ENCODE measurements at places on chromosomes 12 and 14.

GRCh38 chr14:32480337-32480736 is 151.2 kb downstream of the AKAP6 start:
- DNase-seq: no peak

DNA sequence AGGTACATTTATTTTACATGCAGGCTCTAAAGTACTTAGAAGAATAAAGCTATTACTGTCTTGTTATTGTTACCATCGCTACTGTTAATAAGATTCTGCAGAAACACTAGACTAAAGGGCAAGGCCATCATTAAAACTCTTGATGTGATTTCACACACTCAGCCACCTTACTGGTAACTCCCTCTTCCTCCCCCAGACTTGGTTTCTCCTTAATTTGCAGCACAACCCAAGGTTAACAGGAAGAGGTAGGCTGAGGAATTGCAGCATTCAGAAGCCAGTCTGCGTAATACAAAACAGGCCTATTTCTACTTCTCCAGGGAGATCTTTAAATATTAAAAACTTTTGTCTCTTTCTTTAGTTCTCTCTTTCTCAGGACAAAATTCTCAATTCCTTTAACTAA is 210.3 kb downstream of the BTG1 start:
- DNase-seq: no peak

GRCh38 chr14:91032248-91032647 is 28.2 kb downstream of the RPS6KA5 start:
- no peak for DNase-seq

GRCh38 chr12:70829070-70829469 is 91.5 kb downstream of the PTPRR start:
- no peak for DNase-seq

GRCh38 chr14:55353686-55354467 is 57.8 kb downstream of the ATG14 start:
- no peak for DNase-seq

DNA sequence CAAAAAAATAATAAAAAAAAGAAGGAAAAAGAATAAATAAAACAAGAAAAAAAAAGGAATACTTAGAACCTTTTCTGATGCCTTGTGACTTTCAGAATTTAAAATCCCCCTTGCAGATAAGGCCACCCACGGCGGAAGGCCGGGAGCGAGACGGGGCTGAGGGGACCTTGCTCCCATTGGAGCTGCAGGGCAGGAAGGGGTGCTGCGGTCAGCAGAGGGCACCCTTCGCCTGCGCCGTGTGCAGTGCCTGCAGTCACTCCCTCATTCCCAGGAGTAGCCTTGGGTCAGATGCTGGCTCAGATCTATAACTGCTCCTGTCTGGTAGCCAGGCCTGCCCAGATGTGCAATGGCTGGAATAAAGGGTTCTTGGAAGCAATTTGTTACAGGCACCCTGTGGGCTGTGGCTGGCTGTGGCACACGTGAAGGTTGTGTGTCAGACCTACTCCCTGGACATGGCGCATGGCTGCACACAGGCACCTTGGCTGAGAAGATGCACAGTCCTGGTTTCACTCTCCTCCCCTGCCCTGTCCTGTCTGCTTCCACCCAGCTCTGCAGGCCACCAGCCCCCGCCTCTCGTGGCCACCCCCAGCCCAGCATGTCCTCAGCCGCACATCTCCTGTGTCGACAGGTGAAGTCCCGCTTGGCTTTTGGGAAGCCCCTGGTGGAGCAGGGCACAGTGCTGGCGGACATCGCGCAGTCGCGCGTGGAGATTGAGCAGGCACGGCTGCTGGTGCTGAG is 13.4 kb upstream of the ALDH2 start:
- DNase-seq: no peak

- DNase-seq: no peak
Measured at GRCh38 chr12:72228424-72228823, 43.7 kb upstream of the TRHDE start.

- peak; percentile 40 for DNase-seq
Measured at GRCh38 chr12:39627914-39628313, 8.3 kb upstream of the ABCD2 start.

GRCh38 chr14:51534610-51535011 is 117.1 kb upstream of the FRMD6 start:
- no peak for DNase-seq

GRCh38 chr14:24329073-24329663 is 5.7 kb downstream of the ADCY4 start:
- DNase-seq: no peak

DNA sequence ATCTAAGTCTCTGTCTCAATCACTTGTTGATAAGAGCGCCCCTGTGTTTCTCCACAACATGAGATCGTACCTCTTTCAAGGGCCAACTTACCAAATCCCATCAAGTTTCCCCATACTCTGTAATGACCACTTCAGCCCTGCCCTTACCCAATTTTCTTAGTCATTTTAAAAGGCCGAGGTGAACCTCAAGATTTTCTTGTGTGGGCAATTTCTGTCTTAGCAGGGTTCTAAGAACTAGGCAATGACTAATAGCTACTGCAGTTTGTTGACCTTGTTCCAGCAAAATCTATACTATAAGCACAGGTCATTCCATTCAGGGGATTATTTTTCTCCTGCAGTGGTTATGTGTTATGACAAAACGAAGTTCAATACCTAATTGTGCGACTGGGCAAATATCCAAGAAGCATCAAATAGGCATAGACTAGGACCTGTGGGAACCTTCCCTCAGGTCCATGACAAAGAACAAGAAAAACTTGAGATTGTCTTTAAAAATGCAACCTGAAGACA is 359.8 kb downstream of the PCNX1 start:
- DNase-seq: peak; percentile 43

DNA sequence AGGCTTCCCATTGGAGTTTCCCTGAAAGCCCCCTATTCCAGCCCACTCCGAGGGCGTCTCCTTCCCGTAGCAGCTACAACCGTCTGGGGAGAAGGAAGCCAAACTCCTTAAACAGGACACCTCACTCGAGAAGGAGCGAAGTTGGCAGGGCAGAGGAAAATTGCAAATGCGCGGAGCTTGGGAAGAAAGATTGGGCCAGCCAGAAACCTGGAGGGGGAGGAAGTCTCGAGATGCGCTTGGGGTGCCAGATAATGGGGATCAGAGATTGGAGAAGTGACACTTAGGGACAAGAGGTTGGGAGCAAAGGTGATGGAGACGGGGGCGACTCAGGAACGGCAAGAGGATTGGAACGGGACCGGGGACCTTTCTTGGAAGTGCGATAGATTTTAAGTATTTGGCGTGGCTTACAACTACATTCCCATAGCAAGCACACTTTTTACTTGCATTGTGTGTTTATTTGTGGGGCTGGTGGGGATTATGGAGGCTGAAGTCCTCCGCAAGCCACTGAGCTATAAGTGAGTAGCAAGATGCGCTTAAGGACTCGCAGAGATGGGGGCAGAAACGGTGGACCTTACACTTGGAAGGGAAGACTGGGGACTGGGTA is 926 bp downstream of the HRK start:
- DNase-seq: no peak

DNA sequence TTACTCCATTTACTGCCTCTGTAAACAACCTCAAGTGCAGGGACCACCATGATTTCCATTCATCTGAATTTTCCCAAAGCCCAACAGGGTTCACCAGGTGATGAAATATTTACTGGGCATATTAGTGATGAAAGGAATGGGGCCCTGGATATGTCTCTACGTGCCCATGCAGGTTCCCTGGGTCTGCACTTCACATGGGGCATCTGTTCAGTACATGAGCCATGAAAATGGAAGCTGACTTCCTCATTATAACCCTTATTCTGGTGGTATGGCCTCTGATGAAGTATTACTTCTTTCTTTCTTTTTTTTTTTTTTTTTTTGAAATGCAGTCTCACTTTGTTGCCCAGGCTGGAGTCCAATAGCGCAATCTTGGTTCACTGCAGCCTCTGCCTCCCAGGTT is 26.5 kb upstream of the CORO1C start:
- no peak for DNase-seq

DNA sequence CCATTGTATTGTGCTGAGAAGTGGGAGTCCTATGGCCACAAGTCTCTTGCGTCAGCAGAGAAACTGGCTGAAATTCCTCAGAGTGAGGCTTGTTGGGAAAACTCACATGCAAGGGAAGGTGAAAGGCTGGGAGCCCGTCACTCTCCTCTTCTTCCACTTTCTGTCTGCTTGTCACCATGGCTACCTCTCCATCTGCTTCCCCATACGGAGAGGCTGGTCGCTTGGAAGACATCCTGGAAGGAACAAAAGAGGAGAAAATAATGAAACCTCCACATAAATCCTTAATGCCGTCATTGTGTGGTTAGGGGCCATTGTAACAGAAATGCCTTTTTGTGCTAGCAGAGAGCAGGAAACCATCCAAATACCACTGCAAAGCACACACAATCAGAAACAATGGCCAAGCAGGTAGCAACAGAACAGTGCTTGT is 53.7 kb downstream of the SOX5 start:
- no peak for DNase-seq

DNA sequence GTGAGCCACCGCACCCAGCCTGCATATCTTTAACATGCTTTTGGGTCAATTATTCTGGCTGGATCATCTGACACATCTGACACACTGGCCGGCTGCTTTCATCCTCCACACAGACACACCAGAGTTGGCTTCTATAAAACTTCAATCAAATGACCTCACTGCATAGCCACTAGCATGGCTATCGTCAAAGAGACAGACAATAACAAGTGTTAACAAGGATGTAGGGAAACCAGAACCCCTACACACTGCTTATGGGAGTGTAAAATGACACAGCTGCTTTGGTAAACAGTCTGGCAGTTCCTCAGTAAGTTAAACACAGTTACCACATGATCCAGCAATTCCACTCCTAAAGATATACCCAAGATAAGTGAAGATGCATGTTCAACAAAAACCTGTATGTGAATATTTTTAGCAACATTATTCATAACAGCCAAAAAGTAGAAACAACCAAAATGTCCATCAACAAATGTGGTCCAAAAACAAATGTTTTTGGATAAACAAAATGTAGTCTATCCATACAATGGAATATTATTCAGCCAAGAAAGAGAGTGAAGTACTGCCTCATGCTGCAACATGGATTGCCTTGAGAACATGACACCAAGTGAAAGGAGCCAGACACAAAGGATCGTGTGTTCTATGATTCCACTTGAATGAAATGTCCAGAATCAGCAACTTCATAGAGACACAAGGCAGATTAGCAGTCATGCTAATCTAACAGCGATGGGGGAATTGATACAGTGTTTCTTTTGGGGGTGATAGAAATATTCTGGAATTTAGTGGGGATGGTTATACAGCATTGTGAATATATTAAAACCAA is 10.1 kb downstream of the KDM2B start:
- no peak for DNase-seq

DNA sequence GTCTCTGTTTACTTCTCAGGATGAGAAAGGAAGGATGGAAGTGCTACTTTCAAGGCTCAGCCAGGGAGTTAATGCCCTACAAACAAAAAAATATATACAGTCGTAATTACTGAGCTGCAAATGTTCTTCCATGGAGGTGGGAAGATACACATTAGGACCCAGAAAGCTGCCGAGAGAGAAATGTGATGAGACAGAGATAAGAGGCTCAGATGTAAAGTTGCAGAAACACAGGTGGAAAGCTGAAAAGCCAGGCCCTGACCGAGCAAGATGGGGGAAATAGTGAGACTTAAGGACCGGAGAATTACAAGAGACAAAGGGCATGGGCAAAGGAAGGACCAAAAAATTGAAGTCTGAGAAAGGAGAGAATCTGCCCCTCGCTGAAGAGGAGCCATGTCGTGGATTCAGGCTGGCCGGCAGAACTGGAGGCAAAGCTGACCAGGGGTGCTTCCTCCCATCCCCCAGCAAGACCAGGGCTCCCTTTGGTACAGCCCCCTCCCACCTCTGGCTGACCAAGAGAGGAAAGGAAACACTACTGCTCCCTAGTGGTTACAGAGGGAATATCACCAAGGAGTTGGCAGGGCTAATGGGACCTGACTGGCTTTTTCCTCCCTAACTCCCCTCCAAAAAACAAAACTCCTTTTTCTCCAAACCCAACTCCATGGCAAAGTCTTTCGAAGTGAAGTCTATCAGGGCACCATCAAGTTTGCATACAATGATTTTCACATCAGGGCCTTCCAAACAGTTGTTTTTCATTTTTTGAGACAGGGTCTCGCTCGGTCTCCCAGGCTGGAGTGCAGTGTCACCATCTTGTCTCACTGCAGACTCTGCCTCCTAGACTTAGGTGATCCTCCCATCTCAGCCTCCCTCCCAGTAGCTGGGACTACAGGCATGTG is 12.1 kb downstream of the ZFHX2 start:
- DNase-seq: peak; percentile 52

GRCh38 chr14:61342486-61342885 is 21.1 kb downstream of the PRKCH start:
- DNase-seq: peak; percentile 90

All from CD4-positive, alpha-beta T cell treated with Interleukin-2 at 100 ng/mL for 4 hours (primary cell).